ENCODE measurements at places on chromosomes 13 and 19. TPM values are rescaled to one million over a fixed set of nuclear protein-coding genes. Genes with fewer than 3 reads are reported as not detected.

SARS2 gene
- 41.5 TPM for polyA plus RNA-seq

RASA3 gene
- polyA plus RNA-seq: 0.07 TPM

ZNF709 gene
- 1.5 TPM for polyA plus RNA-seq

CABP5 gene
- polyA plus RNA-seq: not detected

FXYD3 gene
- polyA plus RNA-seq: 5.5 TPM

GRCh38 chr19:39679056-39679790 lies 23.5 kb downstream of the LGALS16 start:
- peaks cover 4% of the 10 kb centered on the region for H3K27me3 ChIP-seq
- peaks cover 26% of the 10 kb centered on the region for H3K4me1 ChIP-seq
- no peak for DNase-seq
- no peak overlapping the region for H3K4me3 ChIP-seq
- no peak overlapping the region for H3K27ac ChIP-seq

DNA sequence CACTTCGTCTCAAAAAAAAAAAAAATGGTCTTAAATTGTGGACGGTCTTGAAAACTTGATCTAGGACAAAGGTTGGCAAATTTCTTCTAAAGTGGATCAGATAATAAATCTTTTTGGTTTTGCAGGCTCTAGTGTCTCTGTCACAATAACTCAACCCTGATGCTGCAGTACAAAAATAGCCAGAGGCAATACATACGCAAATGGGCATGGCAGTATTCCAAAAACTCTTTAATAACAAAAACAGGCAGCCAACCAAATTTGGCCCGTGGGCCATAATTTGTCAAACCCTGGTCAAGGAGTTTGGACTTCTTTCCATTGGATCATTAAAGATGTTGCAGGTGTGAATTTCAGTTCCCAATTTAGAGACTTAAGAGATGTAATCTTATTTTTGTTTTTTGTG lies 93.5 kb upstream of the MRI1 start:
- H3K27ac ChIP-seq: no peak overlapping the region
- DNase-seq: no peak
- no peaks in the 10 kb centered on the region for H3K4me1 ChIP-seq

DNA sequence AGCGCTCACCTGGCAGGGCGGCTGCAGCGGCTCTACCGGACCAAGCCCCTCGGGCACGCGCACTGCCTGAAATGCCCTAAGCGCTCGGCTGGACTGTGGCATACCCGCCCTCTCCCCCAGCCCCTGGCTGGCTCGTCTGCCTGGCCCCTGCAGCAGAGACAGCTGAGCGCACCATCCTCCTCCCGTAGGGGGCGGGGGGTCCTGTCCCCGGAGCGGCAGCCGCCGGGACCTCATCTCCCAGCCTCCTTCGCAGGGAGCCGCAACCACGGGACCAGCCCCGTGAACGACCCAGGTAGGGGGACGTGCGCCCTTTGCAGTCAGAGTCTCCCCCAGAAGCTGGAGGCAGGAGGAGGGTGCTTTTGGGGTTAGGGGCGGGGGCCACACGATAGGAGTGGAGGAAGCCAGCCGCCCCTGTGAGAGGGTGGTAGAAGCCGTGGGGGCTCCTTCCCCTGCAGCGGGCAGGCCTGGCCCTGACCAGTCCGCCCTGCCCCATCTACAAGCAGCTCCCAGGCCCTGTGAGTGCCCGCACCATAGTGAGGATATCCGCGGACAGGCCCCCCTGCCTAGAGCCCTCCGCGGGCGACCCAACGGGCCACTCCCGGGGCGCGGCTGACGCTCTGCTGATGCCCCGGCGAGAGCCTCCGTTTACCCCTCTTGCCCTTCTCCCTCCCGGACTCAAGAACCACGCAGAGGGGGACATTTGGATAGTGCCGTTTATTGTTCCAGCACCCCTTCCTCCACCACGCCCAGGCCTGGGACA lies 34.2 kb downstream of the ZNF787 start:
- H3K27ac ChIP-seq: no peak overlapping the region
- no peak for DNase-seq
- no peaks in the 10 kb centered on the region for H3K4me1 ChIP-seq
- peaks cover 14% of the 10 kb centered on the region for H3K36me3 ChIP-seq
- no peak overlapping the region for H3K4me3 ChIP-seq
